ENCODE measurements at places on chromosomes 6 and 20.

GRCh38 chr6:121723623-121724022 is 288.2 kb downstream of the GJA1 start:
- DNase-seq = no peak

DNA sequence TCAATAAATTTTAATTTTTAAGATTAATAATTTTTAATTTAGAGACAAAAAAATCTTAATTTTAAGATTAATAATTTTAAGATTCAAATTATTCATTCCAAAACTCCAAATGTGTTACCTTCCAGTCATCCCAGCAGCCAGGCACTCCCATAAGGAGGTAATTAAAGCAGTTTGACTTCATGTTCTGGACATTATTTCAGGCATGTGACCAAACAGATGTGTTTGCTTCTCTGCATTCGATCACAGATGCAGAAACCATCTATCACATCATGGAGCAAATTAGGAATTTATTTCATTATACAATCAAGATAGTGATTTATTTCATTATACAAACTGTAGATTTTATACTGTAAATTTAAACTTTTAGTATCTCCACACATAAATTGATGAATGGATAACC is 150.3 kb downstream of the AKAP7 start:
- no peak for DNase-seq

DNA sequence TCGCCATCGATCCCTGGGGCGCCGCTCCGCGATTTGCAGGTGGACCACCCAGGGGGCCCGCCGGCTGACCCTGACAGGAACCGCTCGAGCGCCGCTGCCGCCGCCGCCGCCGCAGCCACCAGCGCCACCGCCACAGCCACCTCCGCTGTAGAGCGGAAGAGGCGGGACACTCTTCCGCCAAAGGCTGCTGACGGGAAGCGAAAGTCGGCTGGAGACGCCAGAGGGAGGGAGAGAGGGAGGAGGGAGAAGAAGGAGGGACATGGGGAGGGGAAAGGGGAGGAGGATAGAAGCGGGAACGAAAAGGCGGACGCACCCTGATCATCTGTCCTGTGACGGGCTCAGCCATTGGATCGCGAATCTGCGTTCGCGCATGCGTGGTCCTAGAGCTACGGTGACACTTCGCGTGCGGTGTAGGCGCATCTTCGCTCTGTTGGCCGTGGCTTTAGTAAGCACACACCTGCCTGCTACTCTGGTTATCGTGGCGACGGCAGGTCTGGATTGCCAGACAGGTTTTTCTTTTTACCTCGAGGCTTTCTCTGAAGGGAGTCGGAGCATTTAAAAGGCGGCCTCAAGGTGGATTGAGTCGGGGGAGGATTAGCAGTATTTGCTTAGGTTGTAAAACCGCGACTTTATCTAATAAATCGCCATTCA is at the start of gene TMEM30A:
Gene TMEM30A, minus strand, starts transcription at position 161 of the 651 bp plus-strand sequence. Its CDS starts 154 bp downstream, at position 7.
- peak; percentile 92 for DNase-seq

- DNase-seq = no peak
Measured at GRCh38 chr20:34577061-34577460, 18.5 kb downstream of the MAP1LC3A start.

DNA sequence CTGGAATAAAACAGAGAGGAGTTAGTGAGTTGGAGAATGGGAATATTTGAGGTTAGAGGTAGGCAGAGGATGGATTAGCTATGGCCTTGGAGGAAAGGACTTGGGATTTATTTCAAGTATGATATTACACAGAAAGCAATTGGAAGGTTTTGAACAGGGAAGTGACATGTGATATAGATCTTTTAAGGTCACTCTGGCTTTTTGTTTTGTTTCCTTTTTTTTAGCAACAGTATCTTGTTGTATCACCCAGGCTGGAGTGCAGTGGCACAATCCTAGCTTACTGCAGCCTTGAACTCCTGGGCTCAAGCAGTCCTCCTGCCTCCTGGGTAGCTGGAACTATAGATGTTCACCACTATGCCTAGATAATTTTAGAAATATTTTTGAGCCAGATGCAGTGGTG is 190.3 kb downstream of the UTRN start:
- DNase-seq = no peak

- DNase-seq = no peak
Measured at GRCh38 chr6:3615391-3616380, 135.8 kb downstream of the PXDC1 start.

GRCh38 chr6:135540207-135540840 is 42.8 kb upstream of the AHI1 start:
- DNase-seq = no peak

GRCh38 chr20:64209148-64209547 is 44.9 kb downstream of the MYT1 start:
- DNase-seq = no peak

DNA sequence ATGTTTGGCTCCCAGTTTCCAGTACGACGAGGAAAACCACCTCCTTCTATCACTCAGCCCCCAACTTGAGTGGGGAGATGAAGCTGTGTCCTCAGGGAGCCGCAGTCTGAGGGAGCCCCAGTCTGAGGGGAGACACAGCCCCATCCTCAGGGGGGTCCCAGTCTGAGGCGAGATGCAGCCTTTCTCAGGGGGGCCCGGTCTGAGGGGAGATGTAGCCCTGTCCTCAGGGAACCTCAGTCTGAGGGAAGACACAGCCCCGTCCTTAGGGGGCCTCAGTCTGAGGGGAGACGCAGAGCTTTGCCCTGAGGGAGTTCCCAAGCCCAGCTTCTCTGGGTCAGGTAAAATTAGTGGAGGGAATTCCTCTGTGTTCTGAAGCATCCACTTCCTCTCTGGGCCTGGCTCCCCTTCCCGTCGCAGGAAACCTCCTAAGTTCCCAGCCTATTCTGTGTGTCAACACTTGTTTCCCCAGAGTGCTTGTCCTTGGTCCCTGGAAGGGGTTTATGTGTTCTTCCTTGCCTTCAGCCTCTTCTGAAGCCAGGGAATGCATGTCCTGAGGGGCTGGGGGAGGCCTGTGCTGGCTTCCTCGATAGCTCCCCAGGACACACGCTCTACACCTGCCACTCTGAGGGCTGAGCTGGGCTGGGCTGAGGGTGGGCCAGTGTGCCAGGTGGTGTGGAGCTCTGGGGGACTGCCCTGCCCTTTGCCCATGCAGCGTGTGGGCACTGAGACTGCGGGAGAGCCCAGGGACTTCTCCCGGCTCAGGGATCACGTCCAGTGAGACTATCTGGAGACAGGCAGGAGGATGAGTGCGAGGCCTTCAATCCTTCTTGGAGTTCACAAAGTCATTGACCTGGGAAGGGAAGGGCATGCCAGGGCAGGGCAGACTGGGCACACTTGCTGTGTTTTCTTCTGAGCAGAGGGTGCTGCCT is 55.4 kb downstream of the VEGFA start:
- DNase-seq = no peak

DNA sequence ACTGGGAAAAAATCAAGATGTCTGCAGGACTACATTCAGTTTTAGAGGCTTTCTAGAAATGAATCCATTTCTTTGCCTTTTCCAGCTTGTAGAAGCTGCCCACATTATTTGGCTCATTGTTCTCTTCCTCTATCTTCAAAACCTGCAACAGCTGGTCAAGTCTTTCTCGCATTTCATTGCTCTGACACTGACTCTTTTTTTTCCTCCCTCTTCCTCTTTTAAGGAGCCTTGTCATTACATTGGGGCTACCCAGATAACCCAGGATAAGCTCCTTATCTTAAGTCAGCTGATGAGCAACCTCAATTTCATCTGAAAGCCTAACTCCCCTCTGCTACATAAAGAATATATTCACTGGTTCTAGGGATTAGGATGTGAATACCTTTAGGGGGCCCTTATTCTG is 53.2 kb upstream of the CEP162 start:
- no peak for DNase-seq

DNA sequence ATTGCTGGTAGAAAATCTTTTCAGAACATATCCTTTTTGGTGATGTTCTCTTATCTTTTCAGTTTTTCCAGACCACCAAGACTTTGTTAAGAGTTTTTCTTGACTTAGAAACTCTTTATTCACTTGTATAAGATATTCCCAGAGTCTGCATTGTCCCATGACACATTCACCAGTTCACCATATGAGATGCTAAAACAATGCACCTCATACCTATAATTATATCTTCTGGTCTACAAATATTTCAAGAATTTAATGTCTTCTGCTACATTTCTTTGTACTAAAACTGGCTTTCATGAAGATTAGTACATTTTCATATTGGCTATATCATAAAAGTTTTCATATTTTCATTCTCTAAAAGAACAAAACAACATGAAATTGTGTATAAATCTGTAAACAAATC is 111.3 kb downstream of the ADGRG6 start:
- no peak for DNase-seq

Data from stimulated activated CD4-positive, alpha-beta T cell treated with anti-CD3 and anti-CD28 coated beads, Interleukin-12 subunit alpha, Interleukin-12 subunit beta, amount 100 ng/mL, for 24 hours (primary cell).